Inflammatory macrophage treated with lipopolysaccharide for 1 hour (primary cell): ENCODE measurements at places on chromosomes 5 and 9.

- no peak for DNase-seq
Measured at GRCh38 chr9:81455462-81456219, 233.7 kb downstream of the TLE1 start.

GRCh38 chr5:58299256-58299655 is 160.6 kb downstream of the PLK2 start:
- no peak for DNase-seq

- DNase-seq = peak; percentile 52
Measured at GRCh38 chr9:137435980-137436760, 5.0 kb downstream of the ENTPD8 start.

GRCh38 chr5:148466236-148466580 is 82.5 kb downstream of the FBXO38 start:
- DNase-seq = no peak

DNA sequence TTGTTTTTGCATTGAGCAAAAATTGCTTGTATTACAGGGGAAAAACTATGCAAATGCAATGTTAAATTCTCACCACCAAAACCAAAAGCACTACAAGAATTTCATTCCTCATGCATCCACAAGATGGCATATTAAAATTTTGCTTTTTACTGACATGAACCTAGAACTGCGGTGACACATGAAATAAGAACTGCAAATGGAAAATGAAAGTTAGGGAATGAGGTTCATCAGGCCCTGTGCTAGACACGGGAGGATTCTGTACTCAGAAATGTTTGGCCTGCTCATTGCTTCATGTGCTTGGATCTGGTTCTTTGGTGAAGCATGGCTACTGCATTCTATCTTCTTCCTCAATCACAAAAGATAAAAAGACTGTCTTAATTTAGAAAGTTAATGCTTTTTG is 9.1 kb upstream of the RFK start:
- peak; percentile 82 for DNase-seq
